ENCODE measurements at places on chromosomes 7 and 10.

DNA sequence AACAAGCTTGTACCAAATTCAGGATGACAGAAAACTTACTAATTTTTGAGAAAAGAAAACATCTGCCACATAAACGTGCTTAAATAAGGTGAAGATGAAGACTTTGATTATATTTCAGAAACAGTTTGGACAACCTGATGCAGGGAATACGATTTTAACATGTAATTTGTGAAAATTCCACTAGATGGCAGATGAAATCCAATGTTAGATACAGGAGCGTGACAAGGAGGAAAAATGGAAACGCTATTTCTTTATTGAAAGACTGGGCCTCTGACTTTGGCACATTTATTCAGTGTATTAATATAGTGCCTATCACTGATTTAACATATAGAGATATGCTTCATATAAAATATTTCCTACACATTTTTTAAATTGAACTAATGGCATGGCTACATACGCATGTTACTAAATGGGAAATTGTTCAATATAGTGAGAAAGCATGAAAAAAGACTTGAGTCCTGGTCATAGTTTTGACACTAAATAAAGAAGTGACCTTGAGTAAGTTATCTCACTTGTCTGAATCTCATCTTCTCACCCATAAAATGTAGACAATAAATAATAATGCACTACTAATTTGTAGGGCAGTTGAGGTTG is 60.7 kb downstream of the CD36 start:
- DNase-seq, result peak; percentile 47

DNA sequence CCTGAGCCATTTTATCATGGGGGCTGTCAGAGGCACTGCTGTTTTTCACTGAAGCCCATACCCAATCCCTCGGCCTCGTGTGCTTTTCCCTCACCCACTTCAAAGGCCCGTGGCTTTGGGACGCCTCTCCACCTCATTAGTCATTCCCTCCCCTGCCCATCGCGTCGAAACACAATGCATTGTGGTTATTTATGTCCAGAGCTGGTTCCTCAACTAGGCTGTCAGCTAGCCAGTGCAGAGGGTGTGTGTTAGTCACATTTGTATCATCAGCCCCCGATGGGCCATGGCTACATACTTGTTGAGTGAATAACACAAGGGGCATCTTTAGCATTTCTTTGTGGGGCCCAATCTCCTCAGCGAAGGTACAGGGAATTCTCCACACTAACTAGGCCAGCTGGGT is 3.8 kb upstream of the CRCP start:
- no peak for DNase-seq

- DNase-seq, result no peak
These were observed 218.2 kb downstream of the AUTS2 start for GRCh38 chr7:69816501-69816900.

DNA sequence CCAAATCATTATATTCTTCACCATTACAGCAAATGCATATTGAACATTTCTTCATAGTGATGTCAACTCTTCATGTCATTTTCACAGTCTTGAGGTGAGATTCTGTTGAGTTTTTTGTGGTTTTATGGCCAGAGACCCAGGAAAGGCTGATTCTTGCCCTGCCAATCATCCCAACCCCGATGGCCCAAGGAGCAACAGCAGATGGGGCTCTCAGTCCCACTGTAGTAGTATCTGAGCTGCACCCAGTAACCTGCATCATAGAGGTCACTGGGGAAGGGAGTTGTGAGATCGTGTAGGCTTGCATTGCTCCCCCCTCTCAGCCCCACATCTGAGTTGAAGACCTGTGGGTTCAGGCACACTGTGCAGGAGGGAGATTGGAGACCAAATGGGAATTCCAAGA is 26.7 kb downstream of the ZSCAN25 start:
- no peak for DNase-seq

DNA sequence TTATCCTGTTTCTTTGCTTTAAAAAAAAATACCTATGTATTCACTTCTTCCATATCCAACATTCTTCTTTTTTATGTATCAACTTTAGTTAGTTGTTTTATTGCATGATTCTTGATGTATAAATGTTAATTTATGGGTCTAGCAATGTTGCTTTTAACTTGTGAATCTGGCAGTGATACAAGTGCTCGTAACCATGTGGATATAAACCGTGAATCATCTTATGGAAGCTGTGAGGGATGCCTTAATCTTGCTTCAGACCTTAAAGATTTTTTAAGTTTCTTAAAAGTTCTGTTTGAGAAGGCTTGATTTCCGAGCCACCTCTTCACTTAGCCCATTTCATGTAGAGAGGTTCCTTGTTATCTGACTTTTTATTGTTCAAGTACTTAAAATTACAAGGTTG is 25.9 kb downstream of the HELLS start:
- DNase-seq, result no peak

DNA sequence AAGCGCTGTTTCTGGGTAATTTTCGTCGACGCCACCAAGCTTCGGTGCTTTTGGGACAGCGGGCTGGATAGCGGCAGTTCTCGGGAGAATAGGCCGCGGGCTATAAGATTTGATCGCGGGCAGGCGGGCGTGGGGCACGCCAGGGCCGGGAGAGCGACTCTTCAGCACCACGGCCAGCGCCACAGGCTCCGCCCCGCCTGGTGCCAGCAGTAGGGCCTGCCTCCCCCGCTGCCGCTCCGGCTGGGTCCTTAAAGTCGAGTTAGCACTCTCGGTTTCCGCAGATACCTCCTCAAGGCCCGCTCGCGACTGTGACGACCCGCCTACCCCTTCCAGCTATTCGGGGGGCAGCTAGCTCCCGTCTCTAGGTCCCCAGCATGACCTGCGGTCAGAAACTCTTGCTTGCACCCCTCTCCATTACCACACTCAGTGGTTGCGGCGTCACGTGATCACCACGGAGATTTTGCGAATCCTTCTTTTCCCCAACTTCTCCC is 9.4 kb downstream of the NXPH1 start:
- DNase-seq, result peak; percentile 66

DNA sequence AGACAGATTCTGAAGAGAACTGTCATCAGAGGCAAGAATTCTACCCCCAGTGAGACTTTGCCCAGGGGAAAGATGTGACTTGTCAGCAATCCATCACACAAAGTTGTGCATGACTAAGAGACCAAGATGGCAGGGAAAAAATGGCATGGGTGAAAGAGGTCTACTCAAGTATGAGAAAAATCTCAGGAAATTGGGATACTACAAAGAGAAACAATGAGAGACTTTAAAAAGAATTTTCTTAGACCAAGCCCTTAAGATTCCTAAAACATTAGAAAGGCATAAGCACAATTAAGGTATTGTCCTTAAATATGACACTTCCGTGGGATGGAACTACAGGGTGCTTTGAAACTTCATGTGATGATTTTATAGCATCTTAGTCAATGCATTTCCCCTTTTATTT is 45.6 kb upstream of the PDE1C start:
- DNase-seq, result no peak

DNA sequence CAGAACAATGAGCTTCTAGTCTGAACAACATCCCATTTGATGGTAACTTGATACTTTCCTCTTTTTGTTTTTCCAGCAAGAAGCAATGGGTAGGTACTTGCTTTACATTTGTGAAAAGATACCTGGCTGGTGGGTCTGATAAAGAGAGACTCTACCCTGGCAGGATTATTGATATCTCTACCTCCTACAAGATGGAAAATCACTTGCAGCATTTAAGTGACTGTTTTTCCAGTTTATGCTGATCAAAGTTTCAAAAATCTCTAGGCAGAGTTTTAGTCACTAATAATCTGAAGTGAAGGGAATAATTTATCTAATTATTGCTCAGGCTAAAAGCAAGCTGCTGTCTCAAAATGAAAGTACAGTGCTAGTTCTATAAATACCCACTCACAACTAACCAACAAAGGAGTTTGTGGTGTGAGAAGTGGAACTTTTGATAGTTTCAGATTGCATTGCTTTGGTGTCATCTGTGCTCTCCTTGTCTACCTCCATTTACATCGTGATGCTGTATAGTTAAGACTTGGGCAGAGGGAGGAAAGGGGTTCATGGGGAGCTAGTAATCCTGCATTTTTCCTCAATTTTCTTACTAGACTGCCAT is 86.0 kb upstream of the ANKRD1 start:
- DNase-seq, result peak; percentile 78

DNA sequence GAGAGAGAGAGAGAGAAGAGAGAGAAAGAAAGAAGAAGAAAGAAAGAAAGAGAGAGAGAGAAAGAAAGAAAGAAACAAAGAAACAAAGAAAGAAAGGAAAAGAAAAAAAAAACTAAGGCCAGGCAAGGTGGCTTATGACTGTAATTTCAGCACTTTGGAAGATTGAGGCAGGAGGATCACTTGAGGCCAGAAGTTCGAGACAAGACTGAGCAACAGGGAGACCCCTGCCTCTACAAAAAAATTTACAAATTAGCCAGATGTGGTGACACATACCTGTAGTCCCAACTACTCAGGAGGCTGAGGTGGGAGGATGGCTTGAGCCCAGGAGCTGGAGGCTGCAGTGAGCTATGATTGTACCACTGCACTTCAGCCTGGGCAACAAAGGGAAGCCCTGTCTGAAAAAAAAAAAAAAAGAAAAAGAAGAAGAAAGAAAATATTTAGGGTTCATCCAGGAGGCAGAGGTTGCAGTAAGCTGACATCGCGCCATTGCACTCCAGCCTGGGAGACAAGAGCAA is 2.8 kb downstream of the SERPINE1 start:
- no peak for DNase-seq

GRCh38 chr7:66452165-66452564 is 176.5 kb upstream of the KCTD7 start:
- DNase-seq, result no peak

DNA sequence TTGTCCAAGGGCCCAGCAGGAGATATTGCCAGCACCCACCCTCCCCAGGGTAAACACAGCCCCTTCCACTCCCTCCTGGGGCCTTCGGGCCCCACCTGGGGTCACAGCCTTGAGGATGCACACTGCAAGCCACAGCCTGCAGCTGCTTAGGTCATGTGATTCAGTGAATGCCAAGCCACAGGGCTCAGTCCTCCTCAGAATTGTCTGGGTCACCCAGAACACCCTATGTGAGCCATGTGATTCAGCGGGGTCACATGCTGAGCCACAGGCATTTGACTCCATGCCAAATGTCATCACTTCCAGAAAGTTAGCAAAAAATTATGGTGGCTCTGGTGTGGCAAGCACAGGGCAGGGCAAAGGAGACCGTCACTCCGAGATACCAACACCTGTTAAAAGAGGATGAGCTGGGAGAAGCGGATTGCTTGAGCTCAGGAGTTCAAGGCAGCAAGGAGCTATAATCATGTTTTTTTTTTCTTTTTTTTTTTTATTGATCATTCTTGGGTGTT is 17.2 kb upstream of the PSAP start:
- no peak for DNase-seq

DNA sequence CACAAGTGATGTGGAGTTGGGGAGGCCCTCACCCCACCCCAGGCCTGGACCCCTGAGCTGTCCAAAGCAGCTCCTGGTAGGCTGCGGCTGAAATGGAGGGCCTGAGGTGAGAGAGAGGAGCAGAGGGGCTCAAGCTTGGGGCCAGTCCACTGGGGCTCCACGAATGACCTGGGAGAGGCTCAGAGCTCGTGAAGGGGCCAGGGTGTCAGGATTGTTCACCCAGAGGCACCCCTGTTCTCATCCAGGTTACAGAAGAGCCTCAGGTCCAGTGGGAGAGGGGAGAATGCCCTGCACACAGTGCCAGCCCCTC is 102.2 kb upstream of the RET start:
- no peak for DNase-seq

DNA sequence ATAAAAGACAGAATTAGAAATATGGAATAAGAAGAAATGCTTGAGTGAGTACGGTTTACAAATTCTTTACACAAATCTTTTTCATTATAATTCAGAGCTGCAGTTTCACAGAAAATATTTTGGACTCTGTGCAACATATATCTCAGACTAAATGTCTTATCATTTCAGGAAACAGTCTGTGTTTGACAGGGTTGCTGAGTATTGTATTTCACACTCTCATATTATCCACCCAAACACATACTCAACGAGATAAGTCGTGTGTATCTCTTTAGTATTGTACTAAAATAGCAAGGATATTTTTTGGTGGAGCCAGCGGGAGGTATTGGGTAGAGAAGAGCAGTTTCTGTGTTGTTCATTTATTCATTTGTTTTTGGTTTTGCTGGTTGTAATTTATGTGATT is 39.0 kb upstream of the SLC39A12 start:
- DNase-seq, result no peak

DNA sequence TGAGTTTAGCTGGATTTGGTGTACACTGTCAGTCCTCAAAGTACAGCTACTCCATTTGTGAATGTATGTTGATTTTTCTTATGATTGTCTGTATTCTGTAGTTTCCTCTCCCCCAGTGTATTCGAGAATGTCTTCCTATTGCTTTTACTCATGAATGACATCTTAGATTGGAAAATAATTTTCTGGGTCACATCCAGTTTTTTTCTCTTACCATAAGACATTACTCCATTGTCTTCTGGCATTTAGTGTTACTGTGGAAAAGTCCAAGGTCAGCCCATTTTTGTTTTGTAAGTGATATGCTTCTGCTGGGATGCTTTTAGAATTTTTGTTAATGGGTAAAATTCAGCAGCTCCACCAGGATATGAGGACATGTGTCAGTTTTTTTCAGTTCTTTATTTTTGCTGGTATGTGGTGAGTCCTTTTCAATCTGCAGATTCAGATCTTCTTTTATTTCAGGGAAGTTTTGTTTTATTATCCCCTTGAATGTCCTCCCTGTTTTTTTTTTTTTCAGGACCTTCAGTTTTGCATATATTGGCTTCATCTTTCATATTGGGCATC is 33.6 kb downstream of the WAC start:
- no peak for DNase-seq

GRCh38 chr10:44769450-44769849 is 141.7 kb upstream of the TMEM72 start:
- DNase-seq, result no peak

DNA sequence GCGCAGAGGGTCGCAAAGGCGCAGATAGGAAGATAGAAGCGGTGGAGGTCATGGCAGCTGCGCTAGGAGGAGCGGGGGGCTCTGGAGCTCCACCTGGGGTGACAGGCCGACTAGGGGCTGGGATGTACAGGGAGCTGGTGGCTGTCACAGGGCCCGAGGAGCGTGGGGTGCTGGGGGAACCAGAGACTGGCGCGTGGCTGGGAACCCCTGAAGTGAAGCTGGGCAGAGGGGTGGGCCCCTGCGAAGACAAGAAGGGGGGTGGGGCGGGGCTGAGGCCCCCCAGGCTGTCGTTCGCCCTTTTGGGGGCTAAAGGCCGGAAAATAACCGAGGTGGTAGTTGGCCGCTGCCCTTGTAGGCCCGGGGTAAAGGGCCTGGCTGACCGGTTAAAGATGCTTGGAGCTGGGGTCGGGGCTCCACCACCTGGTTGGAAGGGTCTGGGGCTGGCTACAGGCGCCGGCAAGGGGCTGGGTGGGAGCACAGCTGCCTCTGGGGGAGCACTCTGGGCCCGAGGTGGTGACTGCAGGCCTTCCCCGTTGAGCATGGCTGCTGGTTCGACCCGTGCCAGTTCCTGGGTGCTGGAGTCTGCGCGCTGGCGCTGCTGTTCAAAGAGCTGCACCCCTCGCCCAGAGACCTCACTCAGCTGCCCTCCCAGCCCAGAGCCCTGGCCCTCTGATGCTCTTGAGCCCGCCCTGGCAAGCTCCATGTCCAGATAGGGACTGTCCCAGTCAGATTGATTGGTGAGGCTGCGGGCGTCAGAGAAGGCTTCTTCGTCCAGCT is 6.8 kb upstream of the MYOZ1 start:
- no peak for DNase-seq

GRCh38 chr7:151223728-151224127 is 3.3 kb downstream of the ABCF2 start:
- no peak for DNase-seq

- no peak for DNase-seq
These were observed 125.7 kb downstream of the CD36 start for GRCh38 chr7:80764132-80764531.

All from activated CD4-positive, alpha-beta T cell treated with anti-CD3 and anti-CD28 coated beads, Interleukin-2, Interleukin-6, amounts not matched to agents 100 ng/mL and 50 ng/mL, durations not matched to agents 16 hours and 8 hours (primary cell).